Activated T-cell treated with anti-CD3 and anti-CD28 coated beads, Interleukin-2, amount 50 U/mL, for 4 hours (primary cell): ENCODE measurements at places on chromosomes 2 and 18. TPM values are rescaled to one million over a fixed set of nuclear protein-coding genes. Genes with fewer than 3 reads are reported as not detected.
A peak's percentile ranks its signal among the peaks of the same experiment; 100 is the strongest.

WIPF1 gene
- total RNA-seq: 101 TPM

ZNF638 gene
- 59.3 TPM for total RNA-seq

MGAT5 gene
- total RNA-seq: 68.4 TPM

VWA3B gene
- not detected for total RNA-seq

ARHGAP25 gene
- 48.6 TPM for total RNA-seq

HOXD11 gene
- not detected for total RNA-seq

THSD7B gene
- not detected for total RNA-seq

SP140 gene
- total RNA-seq: 50.6 TPM

TNS1 gene
- 1.2 TPM for total RNA-seq

MC4R gene
- total RNA-seq: not detected

- DNase-seq: no peak
Measured at GRCh38 chr2:57899898-57900297, 146.7 kb upstream of the VRK2 start.

DNA sequence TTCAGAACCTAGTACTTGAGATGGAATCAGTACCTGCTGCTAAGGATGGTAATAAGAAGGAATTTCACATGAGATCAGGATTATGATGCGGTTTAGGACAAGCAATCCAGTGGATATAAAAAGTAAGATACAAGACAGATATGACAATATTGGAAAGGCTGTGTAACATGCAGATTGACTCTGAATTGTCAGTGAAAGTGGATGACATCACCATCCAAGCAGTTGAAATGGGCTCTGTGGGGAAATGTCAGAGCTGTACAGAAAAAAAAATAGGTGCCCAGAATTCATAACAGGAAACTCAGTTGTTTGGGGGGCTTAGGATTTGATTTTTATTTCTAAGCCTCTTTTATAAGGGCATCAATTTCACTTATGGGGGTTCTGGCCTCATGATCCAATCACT lies 438.3 kb downstream of the SPAG16 start:
- no peak for DNase-seq

DNA sequence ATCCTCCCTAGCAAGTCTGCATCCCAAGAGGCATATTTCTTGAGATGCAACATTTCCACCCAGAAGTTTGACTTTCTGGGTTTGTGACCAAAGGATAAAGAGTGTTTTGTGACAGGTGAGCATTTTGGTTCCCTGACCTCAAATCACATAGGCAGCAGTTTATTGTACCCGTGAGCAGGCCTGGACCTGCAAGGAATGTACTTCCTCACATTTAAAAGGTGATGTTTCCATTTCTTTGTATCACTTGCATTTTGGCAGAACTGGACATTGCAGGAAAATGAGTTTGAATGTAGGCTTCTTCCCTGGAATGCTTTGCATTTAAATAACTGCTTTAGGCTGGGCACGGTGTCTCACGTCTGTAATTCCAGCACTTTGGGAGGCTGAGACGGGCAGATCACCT lies 160.7 kb downstream of the ALPK2 start:
- no peak for DNase-seq

DNA sequence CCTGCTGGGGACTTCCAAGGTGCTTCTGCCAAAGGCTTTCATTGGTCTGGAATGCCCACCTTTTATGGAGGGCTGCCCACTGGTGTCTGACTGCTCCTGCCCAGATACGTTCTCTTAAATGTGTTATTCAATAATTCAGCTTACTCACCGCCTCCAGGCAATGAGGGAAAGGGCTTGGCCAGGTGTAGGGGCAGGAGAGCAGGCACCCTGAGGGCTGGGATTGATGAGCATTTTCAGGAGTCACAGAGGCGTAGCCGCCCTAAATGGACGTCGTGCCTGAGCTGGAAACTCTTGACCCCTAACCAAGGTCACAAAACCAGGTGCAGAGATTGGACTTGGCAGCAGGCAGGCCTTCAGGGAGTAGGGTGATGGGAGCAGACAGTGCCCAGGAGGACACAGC lies 26.8 kb downstream of the MAL start:
- DNase-seq: no peak

GRCh38 chr2:188940171-188940570 lies 34.0 kb upstream of the COL3A1 start:
- no peak for DNase-seq

- no peak for DNase-seq
Measured at GRCh38 chr2:46002507-46002883, 294.7 kb upstream of the EPAS1 start.

- DNase-seq: no peak
Measured at GRCh38 chr2:155525199-155525598, 807.3 kb downstream of the NR4A2 start.

- no peak for DNase-seq
Measured at GRCh38 chr2:201933792-201934237, 99.8 kb upstream of the FZD7 start.

DNA sequence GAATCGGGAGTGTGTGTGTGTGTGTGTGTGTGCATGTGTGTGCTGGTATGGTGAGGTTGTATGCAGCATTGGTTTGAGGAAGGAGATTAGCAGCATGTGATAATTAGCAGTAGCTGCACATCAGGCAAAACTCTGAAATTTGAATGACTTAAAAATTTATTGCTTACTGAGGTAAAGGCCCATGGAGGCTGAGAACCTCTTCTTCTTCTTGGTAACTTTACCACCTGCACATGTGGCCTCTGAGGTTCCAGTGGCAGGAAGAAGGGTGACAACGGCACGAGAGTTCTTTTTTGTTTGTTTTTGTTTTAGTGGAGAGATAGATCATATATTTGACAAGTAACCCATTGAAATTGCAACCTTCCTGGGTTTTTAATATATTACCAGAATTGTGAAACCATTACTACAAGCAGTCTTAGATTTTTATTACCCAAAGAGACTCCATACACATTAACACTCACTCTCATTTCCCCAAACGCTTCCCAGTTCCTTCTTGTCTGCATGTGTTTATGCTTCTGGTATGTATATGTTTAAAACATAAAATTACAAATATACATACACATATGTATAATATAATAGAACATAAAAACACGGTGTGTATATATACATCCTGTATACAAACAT lies 292.1 kb downstream of the PTGR3 start:
- DNase-seq: no peak

DNA sequence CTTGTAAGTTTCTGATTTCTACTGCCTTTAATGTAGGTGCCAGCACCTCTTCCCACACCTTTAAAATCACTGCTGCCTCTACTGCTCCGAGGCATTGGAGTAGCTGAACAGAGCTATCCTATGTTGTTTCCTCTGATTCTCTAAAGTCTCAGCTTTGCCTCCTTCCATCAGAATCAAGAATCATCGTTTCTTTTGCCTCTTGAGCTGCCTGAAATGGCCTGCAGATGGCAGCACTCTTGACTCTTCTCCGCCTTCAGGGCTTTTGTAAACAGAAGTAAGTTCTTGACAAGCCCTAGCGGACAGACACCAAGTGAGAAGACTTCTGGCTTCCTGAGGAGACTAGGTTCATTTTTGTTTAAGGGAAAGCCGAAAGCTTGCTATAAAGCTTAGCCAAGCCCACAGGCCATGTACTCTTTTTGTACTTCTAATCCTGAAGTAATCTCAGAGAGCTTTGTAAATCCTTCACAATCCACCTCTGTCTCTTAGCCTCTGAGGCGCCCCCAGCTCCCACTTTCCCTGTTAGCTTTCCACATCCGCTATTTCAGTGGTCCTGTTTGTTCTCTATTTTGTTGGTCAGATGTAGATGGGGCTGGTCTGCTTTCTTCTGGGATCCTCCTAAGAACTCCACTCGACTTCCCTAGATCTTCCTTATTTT lies 48.4 kb downstream of the GTF3C3 start:
- DNase-seq: peak; percentile 52

DNA sequence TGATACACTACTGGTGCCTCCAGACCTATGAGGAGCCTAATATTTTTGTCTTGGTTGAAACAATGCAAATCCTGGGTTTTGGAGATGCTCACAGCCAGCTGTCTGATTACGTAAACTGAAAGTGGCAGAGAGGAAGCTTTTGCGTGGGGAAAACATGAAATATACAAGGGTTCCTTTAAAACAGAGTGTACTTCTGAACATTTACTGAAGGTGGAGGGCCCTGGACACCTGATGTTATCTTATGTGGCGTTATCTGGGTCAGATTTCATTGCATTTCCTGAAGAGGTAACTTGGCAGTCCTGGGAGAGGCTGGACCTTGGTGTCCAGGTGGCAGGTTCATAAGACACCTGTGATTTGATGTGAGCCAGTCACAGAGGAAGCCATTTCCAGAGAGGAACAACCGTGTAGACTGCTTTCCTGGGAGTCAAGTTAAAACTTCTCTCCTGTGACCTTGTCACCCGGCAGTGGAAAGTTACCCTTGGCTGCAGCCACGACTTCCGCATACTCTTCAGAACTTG lies 105.0 kb downstream of the NEDD4L start:
- DNase-seq: no peak

DNA sequence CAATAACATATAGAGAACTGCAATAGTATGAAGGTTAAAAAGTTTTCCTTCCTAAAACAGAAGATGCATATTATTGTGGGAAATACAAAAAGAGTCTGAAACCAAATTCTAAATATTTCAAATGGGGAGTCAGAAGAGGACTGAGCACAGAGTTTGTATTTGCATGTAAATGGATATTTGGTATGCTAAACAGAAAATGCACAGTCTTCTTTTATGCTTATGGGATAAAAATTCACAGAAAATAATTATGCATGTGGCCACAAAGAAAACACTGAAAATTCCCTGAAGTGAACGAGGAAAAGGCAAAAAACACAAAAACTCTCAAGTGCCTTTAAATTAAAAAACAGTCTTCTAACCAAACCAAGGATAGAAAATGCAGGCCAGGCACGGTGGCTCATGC lies 142.7 kb downstream of the NCKAP5 start:
- no peak for DNase-seq

GRCh38 chr2:202215179-202215578 lies 23.2 kb downstream of the SUMO1 start:
- no peak for DNase-seq

- no peak for DNase-seq
Measured at GRCh38 chr2:183028108-183028507, 10.1 kb downstream of the NCKAP1 start.

- no peak for DNase-seq
Measured at GRCh38 chr2:235170536-235171521, 219.0 kb downstream of the SH3BP4 start.

- DNase-seq: no peak
Measured at GRCh38 chr2:159450180-159450579, 163.7 kb upstream of the WDSUB1 start.

DNA sequence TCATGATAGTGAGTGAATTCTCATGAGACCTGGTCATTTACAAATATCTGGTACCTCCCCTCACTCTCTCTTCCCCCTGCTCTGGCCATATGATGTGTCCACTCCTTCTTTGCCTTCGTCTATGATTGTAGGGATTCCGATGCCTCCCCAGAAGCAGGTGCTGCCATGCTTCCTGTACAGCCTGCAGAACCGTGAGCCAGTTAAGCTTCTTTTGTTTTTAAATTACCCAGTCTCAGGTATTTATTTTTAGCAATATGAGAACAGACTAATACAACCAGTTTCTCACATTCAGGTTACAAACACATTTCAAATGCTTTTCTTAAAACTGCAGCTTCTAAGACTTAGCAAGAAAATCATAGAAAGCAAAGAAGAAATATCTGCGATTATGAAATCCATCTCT lies 321.2 kb upstream of the CDH7 start:
- DNase-seq: no peak

- DNase-seq: no peak
Measured at GRCh38 chr2:857081-857480, 93.6 kb upstream of the SNTG2 start.

DNA sequence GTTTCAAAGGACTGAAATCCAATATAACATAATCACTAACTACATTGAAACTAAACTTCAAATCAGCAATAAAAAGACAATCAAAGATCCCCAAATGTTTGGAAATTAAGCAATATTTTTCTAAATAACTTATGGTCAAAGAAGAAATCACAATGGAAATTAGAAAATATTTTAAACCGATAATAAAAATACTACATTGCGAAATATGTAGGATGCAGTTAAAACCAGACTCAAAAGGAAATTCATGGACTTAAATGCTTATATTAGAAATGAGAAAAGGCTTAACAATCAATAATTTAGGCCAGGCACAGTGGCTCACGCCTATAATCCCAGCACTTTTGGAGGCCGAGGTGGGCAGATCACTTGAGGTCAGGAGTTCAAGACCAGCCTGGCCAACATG lies 79.0 kb upstream of the HAAO start:
- DNase-seq: no peak

GRCh38 chr18:58805467-58806187 lies 59.0 kb upstream of the ZNF532 start:
- DNase-seq: no peak

GRCh38 chr18:61893971-61894750 lies 1.4 kb upstream of the RNF152 start:
- DNase-seq: peak; percentile 65

GRCh38 chr2:45851576-45852304 lies 200.3 kb downstream of the PRKCE start:
- DNase-seq: no peak

DNA sequence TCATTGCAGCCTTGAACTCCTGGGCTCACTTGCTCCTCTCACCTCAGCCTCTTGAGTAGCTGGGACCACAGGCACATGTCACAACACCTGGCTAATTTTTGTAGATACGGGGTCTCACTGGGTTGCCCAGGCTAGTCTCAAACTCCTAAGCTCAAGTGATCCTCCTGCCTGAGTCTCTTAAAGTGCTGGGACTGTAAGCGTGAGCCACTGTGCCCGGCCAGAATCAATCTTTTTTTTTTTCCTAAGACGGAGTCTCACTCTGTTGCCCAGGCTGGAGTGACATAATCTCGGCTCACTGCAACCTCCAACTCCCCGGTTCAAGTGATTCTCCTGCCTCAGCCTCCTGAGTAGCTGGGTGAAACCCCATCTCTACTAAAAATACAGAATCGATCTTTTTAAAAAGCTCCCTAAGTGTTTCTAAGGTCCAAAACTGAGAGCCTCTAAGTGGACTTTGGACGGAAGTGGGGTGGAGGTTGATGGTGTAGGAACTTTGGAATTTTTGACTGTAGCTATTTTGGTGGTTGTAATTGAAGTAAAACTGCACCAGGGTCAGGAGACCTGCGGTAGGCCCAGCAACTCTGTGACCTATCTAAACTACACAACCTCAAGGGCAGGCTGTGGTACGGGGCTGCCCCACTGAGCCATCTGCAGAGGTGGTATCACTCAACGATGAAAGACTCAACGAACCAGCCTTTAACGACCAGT lies 82.9 kb downstream of the POLR1A start:
- no peak for DNase-seq

DNA sequence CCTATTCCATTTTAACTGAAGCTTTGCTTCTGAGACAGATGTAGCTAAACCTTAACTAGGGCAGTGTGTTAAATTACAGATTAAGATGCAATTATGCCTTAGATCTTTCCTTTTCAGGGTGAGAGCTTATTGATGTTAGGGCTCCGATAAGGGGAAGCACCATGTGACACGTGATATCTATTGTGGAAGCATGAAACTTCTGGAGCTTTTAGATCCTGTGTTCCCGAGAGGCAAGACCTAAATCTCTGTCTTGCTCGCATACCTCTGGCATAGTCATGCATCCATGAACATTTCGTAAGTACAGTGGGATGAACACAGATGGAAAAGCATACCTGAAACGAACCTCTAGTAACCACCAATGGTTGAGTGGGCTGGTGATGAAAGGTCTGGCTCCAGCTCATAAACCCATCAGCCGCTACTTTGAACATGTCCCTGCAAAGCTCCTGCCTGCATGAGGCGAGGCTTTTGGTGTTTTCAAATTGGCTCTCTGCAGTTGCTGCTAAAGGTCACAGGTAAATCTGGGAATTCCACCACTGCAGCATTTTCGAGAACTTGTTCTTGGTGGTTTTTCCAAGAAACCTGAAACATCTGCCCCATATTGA lies 3.7 kb upstream of the NRP2 start:
- DNase-seq: no peak
